Fibroblast of mammary gland (primary cell): ENCODE measurements at places on chromosomes 1 and 21.

- DNase-seq: no peak
Measured at GRCh38 chr1:89957107-89957506, 37.8 kb upstream of the ZNF326 start.

GRCh38 chr1:234836045-234836681 is 226.2 kb upstream of the IRF2BP2 start:
- DNase-seq: no peak

- DNase-seq: no peak
Measured at GRCh38 chr1:150187560-150187931, 37.8 kb downstream of the PLEKHO1 start.

DNA sequence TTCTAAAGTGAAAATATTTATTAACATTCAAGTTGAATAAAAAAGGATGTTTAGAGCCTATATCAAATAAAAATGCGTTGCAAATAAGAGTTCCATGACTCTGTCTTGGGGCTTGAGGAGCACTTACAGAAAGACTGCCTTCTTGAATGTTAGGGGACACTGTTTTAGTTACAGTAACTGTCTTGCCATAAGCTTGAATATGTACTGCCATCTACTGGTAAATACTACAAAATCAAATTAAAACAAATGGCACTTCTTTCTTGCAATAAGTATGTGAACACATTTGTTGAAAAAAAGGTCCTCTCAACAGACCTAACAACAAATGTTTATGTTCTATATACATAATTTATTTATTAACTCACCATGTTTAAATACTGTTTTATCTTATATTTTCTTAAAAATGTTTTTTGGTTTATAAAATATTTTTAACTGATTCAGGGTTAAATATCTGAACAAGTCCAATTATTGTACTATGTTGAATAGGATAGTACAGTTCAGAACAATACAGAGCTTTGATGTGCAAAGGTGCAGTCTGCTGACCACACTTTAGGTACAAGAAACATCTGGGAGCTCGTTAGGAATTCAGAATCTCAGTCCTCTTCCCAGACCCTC is 199.5 kb downstream of the LRRIQ3 start:
- peak; percentile 51 for DNase-seq

DNA sequence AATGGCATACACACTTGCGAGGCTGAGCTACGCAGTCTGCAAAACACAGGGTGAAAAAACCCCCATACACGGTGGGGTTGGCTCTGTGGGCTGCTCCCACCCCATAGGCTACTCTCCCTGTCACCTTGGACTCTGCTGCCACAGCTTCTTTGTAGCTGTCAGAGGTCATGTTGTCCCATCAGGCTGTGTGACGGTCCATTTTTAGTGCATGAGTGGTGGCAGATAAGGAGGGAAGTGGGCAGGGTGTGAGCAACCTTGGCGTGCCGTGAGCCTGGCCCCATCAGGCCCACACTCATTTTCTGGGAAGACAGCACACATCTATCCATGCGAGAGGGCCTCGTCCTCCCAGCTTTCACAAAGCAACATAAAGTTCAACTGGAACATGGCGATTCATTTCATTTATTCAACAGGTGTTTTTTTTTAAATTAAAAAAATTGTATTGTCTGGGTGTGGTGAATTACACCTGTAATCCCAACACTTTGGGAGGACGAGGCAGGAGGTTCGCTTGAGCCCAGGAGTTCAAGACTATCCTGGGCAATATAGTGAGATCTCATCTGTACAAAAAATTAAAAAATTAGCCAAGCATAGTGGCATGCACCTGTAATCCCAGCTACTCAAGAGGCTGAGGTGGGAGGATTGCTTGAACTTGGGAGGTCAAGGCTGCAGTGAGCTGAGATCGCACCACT is 9.5 kb downstream of the GPR137B start:
- no peak for DNase-seq

GRCh38 chr1:90198616-90199332 is 203.9 kb downstream of the ZNF326 start:
- DNase-seq: no peak

DNA sequence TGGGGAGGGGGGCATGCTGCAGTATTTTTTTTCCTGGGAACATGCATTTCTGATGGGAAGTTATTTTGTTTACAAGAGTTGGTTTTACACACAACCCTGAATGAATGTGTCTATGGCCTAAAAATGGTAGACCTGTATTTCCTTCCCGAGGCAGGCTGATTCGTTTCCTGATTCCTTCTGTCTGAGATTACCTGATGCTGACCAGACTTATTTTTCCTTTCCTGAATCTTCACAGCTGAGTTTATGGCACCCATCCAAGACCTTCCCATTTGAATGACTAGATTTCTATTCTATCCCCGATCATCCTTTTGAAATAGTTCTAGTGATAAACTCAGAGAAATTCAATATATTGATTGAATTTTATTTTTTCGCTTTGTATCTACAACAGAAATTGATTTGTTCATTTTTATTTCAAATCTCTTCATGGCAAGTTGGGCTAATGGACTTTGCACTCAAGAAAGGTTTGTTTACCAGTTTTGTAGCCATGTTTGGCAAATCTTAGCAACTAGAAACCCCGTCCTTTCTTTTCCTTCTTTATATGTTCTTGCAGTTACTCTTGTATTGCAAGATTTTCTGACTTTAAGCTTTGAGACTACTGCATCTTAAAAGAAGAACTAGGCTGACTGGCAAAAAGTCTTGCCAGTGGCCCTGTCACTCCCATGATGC is 15.9 kb upstream of the PLEKHM2 start:
- DNase-seq: no peak
